Activated T-helper 2 cell treated with anti-CD3 and anti-CD28 coated beads, Interferon-gamma antibody, Interleukin-2, Interleukin-4, amounts not matched to agents 10 μg/mL and 5 μg/mL and 100 μg/mL, durations not matched to agents 14 hours and 24 hours and 36 hours (primary cell): ENCODE measurements at places on chromosomes 11 and 22. TPM values are rescaled to one million over a fixed set of nuclear protein-coding genes. Genes with fewer than 3 reads are reported as not detected.

GRCh38 chr22:44407987-44408828 lies 89.8 kb downstream of the RTL6 start:
- no peak overlapping the region for H3K4me3 ChIP-seq
- no peaks in the 10 kb centered on the region for H3K4me1 ChIP-seq
- no peaks in the 10 kb centered on the region for H3K36me3 ChIP-seq
- no peaks in the 10 kb centered on the region for H3K27me3 ChIP-seq
- H3K27ac ChIP-seq, result no peak overlapping the region

GRCh38 chr22:41471568-41471967 lies 2.7 kb downstream of the ACO2 start:
- H3K4me3 ChIP-seq, result no peak overlapping the region
- peaks cover 26% of the 10 kb centered on the region for H3K36me3 ChIP-seq
- no peak for DNase-seq
- no peak overlapping the region for H3K27ac ChIP-seq

- H3K4me3 ChIP-seq, result no peak overlapping the region
- DNase-seq, result no peak
- H3K4me1 ChIP-seq, result peaks cover 3% of the 10 kb centered on the region
- peaks cover 16% of the 10 kb centered on the region for H3K27me3 ChIP-seq
- H3K36me3 ChIP-seq, result no peaks in the 10 kb centered on the region
- H3K27ac ChIP-seq, result no peak overlapping the region
Observed at GRCh38 chr22:39724390-39724789, 153.8 kb downstream of the CACNA1I start.

GRCh38 chr11:843818-844692 lies 1.4 kb downstream of the TSPAN4 start:
- peaks cover 1% of the 10 kb centered on the region for H3K27me3 ChIP-seq
- DNase-seq, result no peak
- peak overlapping the region; percentile 77 for H3K4me3 ChIP-seq
- H3K36me3 ChIP-seq, result peaks cover 15% of the 10 kb centered on the region

DNA sequence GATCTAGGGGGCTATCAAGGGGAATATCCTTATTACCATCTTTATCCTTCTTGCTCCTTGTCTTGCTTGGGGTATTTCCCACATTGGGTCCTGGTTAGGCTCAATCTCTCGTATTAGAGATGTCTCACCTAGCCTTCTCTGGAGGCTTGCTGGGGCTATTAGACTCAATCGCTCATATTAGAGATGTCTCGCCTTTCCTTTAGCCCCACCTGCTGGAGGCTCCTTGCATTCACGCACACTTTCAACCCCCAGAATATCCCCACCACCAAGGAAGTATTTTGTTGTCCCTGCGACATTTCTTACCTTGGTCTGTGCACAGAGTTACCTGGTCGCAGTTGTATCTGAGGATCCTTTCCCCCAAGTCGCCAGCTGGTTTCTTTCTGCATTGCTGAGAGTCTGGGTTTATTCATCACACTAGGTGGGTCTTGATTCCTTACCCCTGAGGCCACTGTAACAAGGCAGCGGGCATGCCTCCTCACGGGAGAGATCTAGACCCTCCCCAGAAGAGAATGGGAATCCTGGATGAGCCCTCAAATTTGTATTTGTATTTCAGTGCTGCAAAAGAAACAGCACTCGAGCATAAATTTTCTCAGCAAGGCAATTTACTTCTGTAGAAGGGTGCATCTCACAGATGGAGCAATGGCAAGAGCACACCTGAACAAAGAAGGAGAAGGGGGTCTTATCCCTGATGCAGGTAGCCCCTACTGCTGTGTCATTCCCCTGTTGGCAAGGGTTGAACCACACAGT lies 15.9 kb upstream of the HYLS1 start:
- no peak overlapping the region for H3K4me3 ChIP-seq
- H3K27ac ChIP-seq, result no peak overlapping the region
- no peaks in the 10 kb centered on the region for H3K36me3 ChIP-seq
- H3K4me1 ChIP-seq, result no peaks in the 10 kb centered on the region

DNA sequence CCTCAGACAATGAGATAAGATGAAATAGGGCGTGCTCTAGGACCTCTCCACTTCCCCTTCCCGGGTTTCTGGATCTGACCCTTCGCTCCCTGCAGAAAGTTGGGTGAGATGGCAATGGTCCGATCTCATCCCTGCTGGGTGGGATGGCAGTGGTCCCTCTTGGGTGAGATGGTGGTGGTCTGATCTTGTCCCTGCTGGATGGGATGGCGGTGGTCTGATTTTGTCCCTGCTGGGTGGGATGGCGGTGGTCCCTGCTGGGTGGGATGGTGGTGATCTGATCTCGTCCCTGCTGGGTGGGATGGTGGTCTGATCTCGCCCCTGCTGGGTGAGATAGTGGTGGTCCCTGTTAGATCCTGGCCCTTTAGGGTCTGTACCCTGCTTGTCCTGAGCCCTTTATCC lies 21.3 kb downstream of the ST14 start:
- no peak overlapping the region for H3K4me3 ChIP-seq
- H3K36me3 ChIP-seq, result no peaks in the 10 kb centered on the region
- DNase-seq, result no peak
- peaks cover 5% of the 10 kb centered on the region for H3K27me3 ChIP-seq

DNA sequence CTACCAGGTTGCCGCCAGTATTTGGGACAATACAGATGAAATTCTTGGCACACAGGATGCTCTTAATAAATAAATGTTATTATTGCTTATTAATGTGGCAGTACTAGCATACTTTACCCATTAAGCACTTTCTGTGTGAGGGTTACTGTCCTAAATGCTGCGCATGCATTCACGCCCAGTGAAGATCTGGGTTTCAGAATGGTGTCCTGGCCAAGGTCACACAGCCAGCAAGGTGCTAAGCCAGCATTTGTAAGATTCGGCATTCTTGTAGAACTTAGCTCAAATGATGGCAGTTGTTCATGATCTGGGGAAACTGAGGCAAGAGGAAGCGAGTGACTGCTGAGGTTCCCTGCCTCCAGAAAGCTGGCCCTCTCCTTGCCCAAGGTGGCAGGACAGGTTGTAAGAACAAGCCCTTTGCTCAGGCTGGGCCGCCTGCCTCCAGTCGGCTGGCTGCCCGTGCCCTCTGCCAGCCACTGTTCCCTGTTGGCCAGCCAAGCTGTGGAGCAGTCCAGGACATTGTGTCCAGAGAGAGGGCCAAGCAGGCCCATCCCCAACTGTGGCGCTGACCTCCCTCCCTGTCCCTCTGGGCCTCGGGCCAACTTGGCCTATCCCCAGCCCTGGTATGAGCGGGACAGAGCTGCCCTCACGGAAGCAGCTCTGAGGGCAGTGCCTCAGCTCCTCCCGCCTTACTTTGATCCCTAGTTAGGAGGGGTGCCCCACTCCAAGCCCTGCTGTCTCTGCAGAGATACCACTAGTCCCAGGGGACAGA lies 28.8 kb downstream of the TOB2 start:
- H3K4me1 ChIP-seq, result peaks cover 10% of the 10 kb centered on the region
- peaks cover 8% of the 10 kb centered on the region for H3K36me3 ChIP-seq
- no peak overlapping the region for H3K27ac ChIP-seq
- no peak overlapping the region for H3K4me3 ChIP-seq
- no peak for DNase-seq
- no peaks in the 10 kb centered on the region for H3K27me3 ChIP-seq

DNA sequence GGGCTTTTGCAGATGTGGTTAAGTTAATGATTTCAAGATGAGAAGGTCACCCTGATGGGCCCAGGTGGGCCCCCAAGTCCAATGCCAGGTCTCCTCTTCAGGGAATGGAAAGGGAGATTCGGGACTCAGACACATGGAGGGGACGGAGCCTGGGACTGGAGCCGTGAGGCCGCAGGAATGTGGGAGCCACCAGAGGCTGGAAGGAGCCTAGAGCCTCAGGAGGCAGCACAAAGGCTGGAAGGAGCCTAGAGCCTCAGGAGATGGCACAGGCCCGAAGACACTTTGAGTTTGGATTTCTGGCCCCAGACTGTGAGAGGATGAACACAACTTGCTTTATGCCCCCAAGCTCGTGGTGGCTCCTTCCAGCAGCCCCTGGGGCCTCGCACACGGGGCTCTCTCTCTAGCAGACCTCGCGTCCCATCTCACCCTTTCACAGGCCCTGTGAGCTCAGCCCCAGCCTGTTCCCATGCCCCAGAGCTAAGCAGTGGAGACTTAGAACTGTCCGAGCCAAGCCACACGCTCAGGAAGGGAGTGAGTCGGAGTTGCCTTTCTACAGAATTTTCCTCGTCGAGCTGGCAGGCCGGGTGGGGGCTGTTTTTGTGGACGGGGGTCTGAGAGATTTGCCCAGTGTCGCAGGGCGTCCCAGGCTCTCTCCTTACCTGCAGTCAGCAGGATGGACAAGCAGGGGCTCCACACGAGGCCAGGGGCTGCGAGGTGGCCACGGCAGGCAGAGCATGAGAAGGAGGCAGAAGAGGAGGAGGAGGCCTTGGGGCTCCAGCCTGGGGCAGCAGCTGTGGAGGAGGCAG lies 937.6 kb downstream of the BRD1 start:
- no peaks in the 10 kb centered on the region for H3K36me3 ChIP-seq
- H3K4me1 ChIP-seq, result no peaks in the 10 kb centered on the region
- H3K27me3 ChIP-seq, result no peaks in the 10 kb centered on the region
- no peak overlapping the region for H3K4me3 ChIP-seq
- DNase-seq, result no peak

Gene PRODH
- total RNA-seq, result 0.50 and 0.94 TPM in 2 replicates

Gene OR52A1
- not detected in 2 replicates for total RNA-seq
